ENCODE measurements at places on chromosomes 5 and 9.

DNA sequence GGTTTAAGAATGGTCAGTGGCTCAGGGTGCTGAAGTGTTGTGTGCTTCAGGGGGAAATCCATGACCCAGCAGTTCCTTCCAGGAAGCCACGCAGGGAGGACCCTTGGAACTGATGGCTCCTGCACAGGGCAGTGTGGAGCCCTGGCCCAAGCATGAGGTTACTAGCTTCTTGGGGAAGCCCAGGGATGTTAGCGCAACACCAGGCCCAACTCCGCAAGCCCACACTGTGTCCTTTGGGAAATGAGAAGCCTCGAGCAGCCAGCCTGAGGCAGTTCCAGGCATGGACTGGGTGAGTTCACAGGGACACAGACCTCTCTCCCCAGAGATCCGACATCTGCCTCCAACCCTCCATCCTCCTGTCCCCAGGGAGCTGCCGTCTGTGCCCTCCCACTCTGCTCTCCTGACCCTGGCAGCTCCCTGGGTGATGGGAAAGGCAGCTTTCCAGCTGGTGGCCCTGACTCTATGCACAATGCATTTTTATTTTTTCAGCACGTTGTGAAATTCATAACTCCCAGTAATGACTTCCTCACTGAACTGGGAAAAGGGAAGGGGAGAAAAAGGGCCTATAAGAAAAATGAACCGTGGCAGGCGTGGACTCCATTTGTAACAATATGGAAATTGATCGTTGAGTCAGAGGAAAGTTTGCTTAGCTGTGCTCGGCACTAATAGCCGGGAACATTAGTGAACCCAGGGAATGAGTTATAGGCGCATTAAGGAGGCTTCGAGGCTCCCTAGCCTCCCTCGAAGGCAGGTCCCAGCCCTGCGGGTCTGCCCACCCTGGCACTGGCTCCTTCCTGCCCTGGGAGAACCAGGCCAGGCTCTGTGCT is 34.1 kb downstream of the LMX1B start:
- no peak for DNase-seq

GRCh38 chr5:116765441-116765840 is 190.8 kb upstream of the SEMA6A start:
- no peak for DNase-seq

DNA sequence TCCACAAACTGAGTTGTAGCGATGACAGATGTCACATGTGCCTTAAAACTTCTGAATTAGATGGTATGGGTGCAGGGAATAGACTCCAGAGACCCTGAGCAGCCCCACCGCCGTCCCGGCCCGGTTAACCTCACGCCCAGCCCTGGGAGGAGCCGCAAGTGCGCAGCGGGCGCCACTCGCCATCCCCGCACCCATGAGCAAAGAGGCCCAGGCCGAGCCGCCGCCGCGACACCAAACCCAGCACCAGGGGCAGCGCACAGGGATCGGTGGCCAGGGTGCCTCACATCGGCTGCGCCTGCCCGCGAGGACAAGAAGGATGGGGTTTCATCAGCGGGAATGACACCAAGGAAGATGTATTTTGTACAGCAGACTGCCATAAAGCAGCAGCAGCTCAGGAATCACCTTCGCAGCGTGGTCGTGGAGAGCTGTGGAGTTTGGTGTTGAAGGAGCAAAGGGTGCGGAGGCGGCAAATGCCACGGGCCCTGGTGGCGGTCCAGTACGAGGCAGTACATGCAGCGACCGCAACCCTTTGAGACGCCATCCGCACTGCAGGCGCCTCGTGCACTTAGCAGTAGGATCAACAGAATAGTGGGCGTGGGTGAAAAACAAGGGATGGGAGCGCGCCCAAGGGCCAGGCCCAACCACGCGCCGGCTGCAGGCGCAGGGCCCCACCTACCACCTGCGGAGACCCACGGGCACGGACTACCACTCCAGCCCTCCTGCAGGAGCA is 89.7 kb downstream of the ZNF366 start:
- no peak for DNase-seq

DNA sequence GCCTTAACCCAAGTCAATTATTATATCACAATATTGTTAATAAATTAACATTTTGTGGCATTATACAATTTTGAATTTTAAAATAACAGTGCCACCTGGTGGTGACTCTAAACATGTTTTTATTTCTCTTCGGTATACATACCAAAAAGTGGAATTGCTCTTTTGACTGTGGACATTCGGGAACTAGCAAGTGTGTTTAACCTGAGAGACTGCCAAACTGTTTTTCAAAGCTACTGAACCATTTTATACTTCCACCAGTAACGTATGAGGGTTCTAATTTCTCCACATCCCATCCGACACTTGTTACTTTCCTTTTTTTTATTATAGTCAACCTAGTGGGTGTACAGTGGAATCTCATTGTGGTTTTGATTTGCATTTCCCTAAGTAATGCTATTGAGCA is 18.3 kb upstream of the HSDL2 start:
- DNase-seq: peak; percentile 46

DNA sequence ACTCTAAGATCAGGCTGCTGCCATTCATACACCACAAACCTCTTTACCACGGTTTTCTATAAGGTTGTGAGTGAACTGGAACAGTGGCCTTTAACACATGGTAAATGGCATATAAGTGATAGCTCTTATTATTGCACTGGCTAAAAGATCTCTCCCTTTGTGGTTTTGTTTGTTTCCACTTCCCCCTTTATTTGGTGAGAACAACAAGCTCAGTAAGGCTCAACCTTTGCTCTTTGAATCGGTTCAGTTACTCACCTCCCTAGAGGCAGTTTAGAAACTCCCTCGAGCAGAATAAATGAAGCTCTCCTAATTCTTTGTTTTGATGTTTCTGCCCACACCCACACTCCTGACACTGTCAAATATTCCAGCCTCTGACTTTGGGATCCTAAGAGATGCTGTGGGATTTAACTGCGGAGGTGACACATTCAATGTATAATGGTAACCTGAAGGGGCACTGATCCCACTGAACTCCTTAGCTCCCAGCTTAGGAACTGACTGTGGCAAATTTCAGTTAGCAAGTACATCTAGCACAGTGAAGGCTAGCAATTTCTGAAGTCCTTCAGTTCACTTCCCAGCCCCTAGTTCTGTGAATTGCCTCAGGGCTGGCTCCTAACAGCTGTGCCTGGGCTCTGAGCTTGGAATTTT is 22.5 kb upstream of the RAD23B start:
- no peak for DNase-seq

- DNase-seq: no peak
These were observed 5.3 kb downstream of the SET start for GRCh38 chr9:128694344-128694743.
